AG09319 (cell line): ENCODE measurements at places on chromosomes 4 and X.

DNA sequence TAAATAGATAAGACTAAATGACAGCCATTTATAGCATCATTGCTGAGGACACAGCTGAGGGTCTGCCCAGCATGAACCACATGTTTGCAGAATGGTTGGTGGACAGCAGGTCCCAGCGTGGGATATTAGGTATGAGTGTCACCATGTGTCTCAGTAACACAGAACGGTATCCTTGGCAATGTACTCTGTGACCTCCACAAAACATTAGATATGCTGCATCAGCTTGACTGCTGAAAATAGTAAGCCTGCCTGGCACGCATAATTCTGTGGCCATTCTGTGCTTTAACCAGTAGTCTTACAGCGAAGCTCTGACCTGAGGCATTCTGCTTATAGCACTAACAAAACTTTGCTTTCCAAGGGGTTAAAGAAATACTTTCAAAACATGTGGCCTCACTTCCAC lies 32.0 kb downstream of the LIMCH1 start:
- DNase-seq, result no peak

DNA sequence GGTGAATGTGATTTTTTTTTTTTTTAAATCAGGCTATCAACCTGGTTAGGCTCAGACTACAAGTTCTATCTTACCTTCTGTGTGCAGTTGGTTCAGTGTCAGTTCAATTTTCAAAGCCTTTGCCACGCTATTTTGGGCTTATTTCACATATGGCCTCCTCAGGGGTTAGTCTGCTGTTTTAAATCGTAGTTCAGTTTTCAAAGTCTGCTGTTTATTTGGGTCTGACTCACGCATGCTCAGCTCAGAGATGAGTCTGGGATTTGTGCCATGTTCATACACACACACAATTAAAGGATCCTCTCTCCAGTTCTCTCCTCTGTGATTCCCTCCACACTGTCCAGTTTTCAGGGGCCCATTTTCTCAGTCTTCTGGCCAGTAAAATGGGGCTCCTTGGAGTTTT lies 32.3 kb upstream of the ZFX start:
- peak; percentile 44 for DNase-seq

DNA sequence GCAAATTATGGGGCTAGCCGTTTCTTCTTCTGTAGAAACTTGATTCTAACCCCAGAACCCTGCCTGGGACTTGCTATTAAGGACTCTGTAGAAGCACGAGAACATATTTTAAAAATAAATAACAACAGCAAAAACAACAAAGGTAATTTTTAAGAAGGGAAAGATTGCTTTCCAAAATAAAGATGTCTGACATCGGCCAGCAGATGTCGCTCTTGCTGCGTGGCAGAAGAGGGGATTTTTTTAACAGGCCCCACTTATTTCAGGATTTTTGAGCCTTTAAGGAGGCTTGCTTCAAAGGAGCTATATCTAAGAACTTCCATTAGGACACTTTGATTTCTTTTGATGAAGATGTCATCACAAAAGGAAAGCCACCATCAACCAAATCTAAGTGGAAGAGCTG lies 62.8 kb upstream of the EGFL6 start:
- no peak for DNase-seq

GRCh38 chr4:128861856-128862518 lies 52.5 kb downstream of the JADE1 start:
- no peak for DNase-seq

DNA sequence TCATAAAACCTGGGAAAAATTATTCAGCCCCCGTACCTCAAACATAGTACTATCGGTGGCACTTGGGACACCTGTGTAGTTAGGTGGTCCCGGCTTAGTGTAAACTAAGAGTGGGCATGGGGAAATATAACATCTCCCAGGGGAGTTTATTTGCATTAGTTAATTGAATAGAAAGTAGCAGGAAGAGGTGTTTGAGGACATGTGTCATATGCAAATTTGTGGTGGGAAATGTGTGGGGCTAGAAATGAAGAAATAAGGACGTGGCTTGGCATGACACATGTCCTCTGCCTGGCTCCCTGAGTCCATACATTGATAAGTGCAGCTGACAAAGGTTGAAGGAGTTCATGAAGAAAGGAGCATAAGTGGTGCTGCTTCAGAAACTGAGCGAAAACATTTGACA lies 483.6 kb downstream of the SH2D1A start:
- DNase-seq, result no peak

DNA sequence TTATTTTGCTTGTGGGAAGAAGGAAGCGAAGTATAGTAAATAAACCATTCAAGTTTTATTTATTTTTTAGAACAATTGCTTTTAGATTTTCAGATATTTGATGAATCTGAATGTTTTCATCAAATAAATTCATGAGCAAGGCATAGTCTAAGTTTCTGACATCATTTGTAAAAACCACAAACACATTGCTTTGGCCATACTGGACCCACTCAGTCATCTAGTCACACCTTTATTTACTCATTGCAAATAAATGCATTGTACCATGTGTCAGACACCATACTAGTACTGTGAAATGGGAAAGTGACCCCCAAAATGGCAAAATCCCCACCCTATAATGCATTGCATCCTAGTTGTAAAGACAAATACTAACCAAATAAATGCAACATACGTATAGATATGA lies 449.1 kb upstream of the SMIM31 start:
- DNase-seq, result no peak

DNA sequence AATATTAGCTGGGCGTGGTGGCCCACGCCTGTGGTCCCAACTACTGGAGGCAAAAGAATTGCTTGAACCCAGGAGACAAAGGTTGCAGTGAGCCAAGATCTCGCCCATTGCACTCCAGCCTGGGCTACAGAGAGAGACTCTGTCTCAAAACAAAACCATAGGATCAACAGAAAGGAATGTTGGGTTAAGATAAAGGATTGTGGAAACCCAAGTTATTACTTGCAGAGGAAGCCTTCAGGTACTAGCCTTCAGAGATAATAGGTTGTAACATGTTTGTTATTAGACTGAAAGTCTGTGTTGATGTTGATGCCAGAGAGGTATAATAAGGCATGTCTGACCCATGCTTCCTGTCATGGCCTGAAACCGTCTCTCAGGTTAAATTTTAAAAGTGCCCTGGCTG lies 16.9 kb downstream of the SSX5 start:
- no peak for DNase-seq

DNA sequence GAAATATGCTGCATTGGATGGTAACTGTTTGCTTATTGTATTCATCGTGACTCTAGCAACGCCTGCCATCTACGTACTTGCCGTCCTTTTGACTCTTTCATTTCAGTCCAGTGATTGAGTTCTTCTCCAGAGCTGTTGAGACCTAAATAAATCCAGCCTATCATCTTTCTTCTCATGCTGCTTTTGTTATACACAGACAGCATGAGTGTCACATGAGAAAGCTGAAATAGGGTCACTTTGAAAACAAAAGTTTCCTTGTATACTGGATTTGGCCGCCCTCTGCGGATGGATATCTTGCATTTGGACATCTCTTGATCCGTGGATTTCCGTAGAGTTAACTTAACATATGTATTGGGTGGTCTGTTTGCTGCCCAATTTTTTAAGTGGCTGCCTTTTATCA lies 67.2 kb downstream of the TMPRSS11F start:
- DNase-seq, result no peak

GRCh38 chr4:3611778-3612177 lies 79.6 kb upstream of the LRPAP1 start:
- DNase-seq, result no peak

GRCh38 chrX:1452516-1453394 lies at the start of gene ASMTL:
Gene ASMTL (minus strand): TSS chrX:1452909. CDS start chrX:1452840, 69 bp downstream.
- peak; percentile 100 for DNase-seq

- DNase-seq, result no peak
These were observed 63.9 kb downstream of the TRMT44 start for GRCh38 chr4:8504279-8505007.

DNA sequence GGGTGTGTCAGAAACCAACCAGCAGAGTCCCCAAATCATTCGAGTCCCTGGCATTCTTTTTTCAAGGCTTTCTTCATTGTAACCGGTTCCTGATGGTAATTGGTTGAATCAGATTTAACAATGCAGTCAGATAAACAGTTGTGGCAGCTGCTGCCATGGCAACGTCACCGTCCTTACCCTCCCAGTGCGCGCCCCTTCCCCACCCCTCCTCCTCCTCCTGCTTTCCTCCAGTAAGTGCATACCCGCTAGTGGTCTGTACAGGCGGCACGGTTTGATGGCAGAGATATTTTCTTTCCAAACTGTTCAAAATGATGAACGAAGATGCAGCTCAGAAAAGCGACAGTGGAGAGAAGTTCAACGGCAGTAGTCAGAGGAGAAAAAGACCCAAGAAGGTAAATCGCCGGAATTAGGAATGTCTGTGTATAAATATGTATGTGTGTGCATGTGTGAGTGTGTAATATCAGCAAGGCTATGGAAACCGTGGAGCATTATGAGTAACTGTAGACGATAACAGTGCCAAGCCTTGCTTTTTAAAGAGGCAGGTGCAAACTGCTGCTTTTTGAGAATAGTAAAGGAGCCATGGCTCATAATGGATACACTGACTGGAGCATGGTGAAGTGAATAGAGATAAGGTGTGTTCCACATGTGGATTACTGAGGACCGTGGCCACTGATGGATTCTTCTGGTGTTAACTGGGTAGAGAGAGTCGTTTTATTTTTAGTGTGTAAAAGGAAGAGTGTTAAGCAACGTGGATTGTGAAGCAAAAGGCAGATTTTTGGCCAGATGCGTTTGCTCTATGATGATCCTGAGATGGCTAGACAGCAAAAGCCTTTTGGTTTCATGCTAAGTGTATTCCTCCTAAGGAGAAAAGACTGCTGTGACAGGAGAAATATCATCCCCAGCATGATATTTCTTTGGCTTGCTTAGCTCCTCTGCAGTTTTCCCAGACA lies at the start of gene ANK2:
Gene ANK2, plus strand, starts transcription at position 233 of the 950 bp plus-strand sequence. Its CDS starts 76 bp downstream, at position 309.
- DNase-seq, result no peak
